ENCODE measurements at places on chromosomes 3 and 15. TPM values are rescaled to one million over a fixed set of nuclear protein-coding genes. Genes with fewer than 3 reads are reported as not detected.

The CFAP100 gene
- total RNA-seq: not detected

The LIPC gene
- 0.86 TPM for total RNA-seq

The CEMIP gene
- 131 TPM for total RNA-seq

The CKMT1B gene
- not detected for total RNA-seq

The STT3B gene
- 187 TPM for total RNA-seq

The CCR9 gene
- not detected for total RNA-seq

Measured in fibroblast of villous mesenchyme (primary cell).